Motor neuron (in vitro differentiated cells): ENCODE measurements at places on chromosomes 11 and 22. TPM values are rescaled to one million over a fixed set of nuclear protein-coding genes. Genes with fewer than 3 reads are reported as not detected.

The CCDC89 gene
- 0.53 and 0.71 TPM in 2 replicates for total RNA-seq

DNA sequence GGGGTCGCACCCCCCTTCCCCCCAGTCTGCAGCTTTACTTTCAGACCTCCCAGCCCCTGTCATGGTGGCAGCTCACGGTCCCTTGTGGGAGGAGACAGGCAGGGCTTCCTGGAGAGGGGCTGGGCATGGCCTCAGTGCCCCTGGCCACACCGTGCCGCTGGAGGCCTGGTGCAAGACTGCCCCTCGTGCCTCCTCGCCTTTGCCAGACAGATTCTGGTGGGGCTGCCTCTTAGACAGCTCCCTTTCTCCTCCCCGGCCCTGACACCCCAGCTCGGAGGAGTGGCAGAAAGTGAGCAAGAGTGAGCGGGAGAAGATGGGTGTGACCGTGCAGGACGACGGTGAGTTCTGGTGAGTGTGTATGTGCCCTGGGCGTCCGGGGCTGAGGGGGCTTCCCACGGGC is 12.1 kb upstream of the MYO7A start:
- no peak for ATAC-seq

DNA sequence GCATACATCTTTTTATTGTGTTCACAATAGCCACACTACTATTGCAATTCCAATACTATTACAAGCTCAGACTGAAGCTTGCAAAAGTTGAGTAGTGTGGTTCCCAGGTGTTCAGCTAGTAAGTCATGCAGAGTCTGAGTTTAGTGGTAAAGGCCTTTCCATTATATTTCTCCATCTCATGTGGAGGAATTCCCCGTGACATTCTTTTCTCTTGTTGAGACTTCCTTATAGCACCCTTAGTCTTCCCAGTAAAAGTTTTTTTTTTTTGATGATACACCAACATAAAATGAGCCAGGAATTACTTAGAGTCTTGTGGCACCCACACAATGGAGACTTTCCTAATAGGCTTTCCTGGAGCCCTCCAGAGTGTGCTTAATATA is 110.8 kb downstream of the UVRAG start:
- ATAC-seq: no peak

DNA sequence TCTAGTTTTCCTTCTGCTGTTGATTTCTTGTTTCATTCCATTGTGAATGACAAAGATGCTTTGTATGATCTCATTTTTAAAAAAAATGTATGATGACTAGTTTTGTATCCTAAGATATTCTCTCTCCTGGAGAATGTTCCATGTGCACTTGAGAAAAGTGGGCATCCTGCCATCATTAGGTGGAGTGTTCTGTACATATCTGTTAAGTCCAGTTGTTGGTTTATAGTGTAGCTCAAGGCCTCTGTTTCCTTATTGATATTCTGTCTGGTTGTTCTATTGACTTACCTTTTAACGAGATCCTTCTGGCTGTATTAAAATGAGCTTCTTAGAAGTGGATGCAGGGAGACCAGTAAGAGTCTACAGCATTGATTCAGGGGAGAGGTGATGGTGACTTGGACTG is 35.2 kb downstream of the SGSM1 start:
- ATAC-seq: no peak

DNA sequence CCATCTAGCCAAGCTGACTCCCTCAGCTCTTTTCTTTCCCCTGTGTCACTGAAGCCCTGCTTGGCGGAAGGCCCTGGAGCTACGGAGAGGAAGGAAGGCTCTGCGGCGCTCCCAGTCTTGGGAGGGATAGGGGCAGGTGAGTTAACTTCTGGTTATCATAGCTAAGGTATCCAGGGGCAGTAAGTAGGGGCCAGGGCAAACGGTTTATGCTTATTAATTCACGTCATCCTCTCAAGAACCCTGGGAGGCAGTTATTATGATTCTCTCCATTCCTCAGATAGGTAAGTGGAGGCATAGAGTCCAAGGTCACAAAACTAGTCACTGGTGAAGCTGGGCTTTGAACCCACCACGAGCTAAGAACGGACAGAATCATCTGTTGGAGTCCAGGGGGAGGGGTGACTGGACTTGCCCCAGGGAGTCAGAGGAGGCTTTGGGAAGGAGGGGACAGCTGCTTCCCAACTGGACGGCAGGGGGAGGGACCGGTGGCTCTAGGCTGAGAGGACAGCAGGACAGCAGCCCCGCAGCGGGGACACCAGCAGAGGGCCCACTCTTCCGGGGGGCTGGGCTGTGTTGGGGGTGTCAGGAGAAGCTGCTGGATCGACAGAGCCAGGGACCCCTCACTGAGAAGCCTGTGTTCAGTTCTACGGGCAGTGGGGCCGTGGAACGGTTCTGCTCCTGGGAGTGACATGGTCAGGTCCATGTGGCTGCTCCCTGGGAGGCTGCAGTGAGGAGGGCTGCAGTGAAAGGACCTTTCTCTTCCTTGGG is 3.5 kb downstream of the BAIAP2L2 start:
- no peak for ATAC-seq

The CCDC87 gene
- 0.49 and 0.69 TPM in 2 replicates for total RNA-seq
